NCI-H2081 (cell line): ENCODE measurements at places on chromosomes 6 and 20.

DNA sequence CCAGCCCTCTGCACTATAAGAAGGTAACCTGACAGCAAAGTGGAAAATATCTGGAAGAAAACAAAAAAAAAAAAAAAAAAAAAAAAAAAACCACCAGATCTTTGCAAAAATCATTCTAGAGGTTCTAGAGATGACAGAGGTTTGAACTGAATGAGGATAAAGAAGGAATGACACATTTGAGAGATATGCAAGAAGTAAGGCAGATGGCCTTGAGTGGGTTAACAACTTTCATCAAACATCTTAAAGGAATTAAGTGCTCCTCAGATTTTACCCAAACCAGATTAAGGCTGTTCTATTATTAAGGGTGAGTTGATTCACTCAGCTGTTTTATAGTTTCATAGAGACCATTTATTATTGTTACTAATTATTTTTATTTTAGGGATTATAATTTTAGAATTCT is 62.0 kb downstream of the RSPO3 start:
- no peak for DNase-seq

DNA sequence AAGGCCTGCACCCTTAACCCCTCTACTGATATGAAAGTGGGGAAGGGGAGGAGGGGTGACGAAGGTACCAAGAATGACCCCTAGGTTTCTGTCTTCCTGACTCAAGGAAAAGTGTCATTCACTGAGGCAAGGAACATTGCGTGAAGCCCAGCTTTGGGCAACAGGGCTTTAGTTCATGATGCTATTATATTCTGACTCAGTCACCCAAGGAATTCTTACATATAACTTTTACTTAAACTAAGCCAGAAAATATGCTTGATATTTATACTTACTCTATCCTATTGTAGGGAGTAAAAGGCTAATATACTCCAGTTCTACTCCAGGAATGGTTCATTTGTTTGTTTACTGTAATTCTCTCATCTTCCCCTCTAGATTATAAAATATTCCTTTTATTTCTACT is 60.5 kb downstream of the DOP1A start:
- no peak for DNase-seq

DNA sequence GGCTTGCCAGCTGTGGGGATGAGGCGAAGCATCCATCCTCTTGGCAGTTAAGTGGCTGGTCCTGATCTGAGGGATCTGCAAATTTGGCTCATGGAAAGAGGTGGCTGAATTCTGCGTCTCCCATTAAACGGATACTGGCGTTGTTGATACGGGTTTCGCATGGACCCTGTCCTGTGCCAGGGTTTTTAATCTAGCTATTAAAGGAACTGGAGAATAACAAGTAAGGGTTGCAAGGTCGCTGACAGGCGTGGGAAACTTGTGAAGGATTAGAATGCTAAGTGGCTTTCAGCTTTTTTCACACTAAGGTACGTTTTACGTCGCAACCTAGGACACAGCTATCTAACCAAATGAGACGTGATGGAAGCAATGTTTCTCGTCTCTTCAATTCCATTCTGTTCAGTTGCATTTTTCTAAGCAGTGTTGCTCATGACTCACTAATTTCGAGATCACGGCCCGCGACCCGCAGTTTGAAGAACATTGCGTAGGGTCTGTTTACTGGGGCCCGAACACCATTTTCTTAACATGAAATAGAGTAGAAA is 852 bp downstream of the GMNN start:
- no peak for DNase-seq

DNA sequence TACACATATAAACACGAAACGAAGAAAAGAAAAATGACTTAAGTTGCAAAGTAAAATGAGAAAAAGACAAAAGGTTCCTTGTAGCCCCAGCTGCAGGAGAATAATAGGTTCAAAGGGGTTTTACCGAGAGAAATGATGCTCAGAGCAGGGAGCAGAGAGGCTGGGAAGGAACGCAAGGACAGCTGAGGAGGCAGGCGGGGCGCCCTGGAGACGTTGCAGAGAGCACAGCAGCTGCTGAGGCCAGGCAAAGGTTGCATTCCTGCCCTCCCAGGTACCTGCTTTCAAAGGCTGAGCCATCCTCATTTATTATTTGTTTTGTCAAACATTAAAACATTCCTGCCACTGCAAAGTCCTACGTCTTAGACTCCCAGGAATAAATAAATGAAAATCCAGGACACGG is 16.2 kb upstream of the VAPB start:
- DNase-seq, result no peak

- DNase-seq, result no peak
These were observed 98.1 kb downstream of the GMDS start for GRCh38 chr6:2147261-2147660.

- DNase-seq, result no peak
These were observed 954 bp downstream of the HSD17B8 start for GRCh38 chr6:33205191-33206026.
